ENCODE measurements at places on chromosomes 4 and X. TPM values are rescaled to one million over a fixed set of nuclear protein-coding genes. Genes with fewer than 3 reads are reported as not detected.
A peak's percentile ranks its signal among the peaks of the same experiment; 100 is the strongest.

DNA sequence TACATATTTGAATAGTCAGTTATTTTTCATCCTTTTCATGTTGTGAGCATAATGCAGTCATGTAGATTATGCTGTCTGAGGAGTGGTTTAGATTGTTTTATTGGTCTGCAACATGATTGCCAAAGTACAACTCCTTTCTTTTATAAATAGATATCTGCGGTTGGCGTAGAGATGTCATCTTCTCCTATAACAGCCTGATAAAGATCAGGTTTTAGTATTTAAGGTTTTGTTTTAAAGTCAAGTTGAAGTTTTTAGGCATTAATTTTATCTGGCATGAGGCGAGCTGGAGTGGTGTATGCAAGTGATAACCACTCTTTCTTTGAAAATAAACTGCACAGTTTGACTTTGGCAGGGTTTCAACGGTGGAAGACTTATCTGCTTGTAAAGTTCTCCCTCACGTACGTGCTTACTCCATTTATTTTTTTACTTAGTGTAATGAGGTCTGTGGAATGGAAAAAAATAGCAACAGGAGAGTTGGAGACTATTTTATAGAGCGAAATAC lies 126.3 kb downstream of the FBXO8 start:
- no peaks in the 10 kb centered on the region for H3K4me1 ChIP-seq
- DNase-seq = no peak
- H3K27me3 ChIP-seq = no peaks in the 10 kb centered on the region
- no peak overlapping the region for H3K4me3 ChIP-seq

DNA sequence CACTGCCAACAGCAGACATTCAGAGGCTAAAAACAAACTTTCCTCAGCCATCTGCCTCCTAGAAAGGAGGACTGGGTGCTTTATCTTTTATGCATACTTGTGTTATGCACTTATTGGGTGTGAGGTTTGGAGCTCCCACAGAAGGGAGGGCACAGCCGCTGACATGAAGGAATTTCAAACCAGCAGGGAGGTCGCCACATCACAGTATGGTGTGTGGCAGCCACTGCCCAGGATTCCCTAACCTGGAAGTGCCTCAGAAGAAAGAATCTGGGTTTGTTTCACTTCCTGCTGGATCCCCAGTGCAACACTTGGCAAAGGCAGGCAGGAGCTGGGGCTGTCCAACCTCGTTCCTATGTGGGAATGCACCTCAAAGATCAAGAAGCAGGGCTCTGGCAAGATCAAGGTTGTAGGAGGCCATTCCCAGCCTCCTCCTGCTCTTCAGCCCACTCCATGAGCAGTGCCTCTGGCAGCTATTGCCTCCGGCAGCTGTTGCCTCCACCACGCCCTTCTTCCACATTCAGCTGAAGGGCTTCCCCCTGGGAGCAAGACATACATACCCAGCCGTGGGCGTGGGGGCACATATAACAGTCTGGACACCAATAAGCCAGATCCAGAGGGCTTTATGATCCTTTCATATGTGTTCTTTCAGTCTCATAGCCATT lies 109.0 kb upstream of the MAMLD1 start:
- no peak overlapping the region for H3K4me3 ChIP-seq
- no peak overlapping the region for H3K27ac ChIP-seq

GRCh38 chr4:138239491-138239890 lies 2.7 kb downstream of the SLC7A11 start:
- H3K4me1 ChIP-seq = peaks cover 3% of the 10 kb centered on the region
- H3K36me3 ChIP-seq = no peaks in the 10 kb centered on the region
- H3K4me3 ChIP-seq = no peak overlapping the region

- no peaks in the 10 kb centered on the region for H3K27me3 ChIP-seq
- no peak for DNase-seq
- H3K4me3 ChIP-seq = no peak overlapping the region
- no peaks in the 10 kb centered on the region for H3K36me3 ChIP-seq
Observed at GRCh38 chr4:90537491-90537890, 410.3 kb downstream of the CCSER1 start.

Gene UCHL1
- 780 TPM for total RNA-seq

Gene BMP3
- total RNA-seq = not detected

Gene FTHL17
- total RNA-seq = not detected

DNA sequence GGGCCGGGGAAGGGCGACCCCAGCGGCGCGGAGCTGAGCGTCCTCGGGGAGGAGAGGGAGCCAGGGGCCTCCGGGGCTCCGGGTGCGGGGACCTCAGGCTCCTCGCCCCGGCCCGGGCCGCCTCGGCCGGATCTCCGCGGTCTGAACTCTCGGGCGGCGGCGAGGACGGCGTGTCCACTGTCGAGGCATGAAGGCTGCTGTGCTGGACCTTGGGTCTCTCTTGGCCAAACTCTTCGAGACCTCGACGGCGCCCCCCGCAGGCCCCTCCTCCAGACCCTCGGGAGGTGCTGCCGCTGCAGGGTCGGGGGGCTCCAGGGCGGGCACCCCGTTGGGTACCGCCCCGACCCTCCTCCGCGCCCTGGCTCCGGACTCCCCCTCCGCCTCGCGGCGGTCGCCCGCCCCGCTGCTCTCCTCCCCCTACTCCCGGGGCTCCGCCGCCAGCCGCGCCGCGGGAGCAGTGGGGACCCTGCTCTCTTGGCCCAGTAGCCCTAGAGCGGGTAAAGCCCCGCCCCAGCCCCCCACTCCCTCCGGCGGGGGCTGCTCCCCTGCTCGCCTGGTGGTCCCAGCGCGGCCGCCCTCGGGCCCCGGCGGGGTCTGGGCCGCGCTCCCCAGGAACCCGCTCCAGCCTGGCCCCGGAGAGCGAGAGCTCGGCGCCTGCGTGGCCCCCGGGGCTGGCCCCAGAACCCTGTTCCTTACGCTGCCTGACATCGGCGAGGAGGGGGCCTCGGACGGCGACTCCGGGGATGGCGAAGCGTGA lies 564 bp downstream of the FAM149A start:
- peak; percentile 80 for DNase-seq
- H3K27me3 ChIP-seq = peaks cover 29% of the 10 kb centered on the region
- no peak overlapping the region for H3K27ac ChIP-seq
- peak overlapping the region; percentile 47 for H3K4me3 ChIP-seq
- H3K4me1 ChIP-seq = no peaks in the 10 kb centered on the region
- H3K36me3 ChIP-seq = no peaks in the 10 kb centered on the region

DNA sequence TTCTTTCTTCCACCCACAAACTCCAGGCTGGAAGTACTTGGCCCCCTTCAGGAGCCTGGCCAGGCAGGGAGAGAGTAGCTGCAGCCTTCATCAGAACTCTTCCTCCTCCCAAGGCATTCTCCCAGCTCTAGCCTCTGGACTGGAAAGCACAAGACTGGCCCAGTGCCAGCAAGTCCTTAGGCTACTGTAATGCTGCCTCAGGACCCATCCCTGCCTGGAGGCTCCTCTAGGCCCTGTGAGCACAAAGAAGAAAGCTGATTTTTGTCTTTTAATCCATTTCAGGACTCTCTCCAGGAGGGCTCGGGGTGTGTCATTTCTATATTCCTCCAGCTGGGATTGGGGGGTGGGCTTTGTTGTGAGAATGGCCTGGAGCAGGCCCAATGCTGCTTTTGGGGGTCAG lies 10.8 kb downstream of the AWAT2 start:
- H3K4me1 ChIP-seq = no peaks in the 10 kb centered on the region
- DNase-seq = no peak
- no peak overlapping the region for H3K4me3 ChIP-seq
- H3K27me3 ChIP-seq = no peaks in the 10 kb centered on the region

Gene FSTL5
- total RNA-seq = 0.32 TPM

Gene SORCS2
- total RNA-seq = 1.8 TPM

- peaks cover 24% of the 10 kb centered on the region for H3K36me3 ChIP-seq
- DNase-seq = no peak
- H3K27me3 ChIP-seq = no peaks in the 10 kb centered on the region
- H3K4me1 ChIP-seq = no peaks in the 10 kb centered on the region
Observed at GRCh38 chrX:131728295-131729145, 184.6 kb downstream of the OR13H1 start.

DNA sequence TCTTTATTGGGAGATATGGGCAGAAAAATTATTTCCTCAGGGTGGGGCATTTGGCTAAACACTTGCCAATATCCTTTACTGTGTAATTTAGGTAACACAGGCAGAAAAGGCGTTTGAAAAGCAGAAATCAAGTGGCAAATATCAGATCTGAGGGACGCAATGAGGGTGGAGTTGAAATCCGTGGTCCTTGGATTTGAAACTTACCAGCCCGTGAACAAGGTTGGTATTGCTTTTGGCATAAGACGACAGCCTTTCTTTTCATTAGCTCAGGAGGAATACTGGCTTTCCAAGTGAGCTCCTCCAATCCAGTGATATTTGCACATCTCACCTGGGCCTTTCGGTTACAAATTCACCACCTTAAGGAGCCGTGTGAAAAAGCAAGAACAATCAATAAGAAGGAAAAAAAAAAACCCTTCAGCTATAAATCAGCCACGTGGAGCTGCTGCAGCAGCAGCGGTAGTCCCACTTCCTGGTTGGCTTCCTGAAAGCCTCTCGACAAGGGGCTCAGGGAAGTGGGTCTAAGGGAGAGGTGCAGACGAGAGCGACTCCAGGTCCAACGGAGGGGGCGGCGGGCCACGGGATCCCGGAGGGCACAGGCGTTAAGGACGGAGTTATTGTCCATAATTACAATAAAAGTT lies 734 bp upstream of the GALNT7 start:
- H3K4me3 ChIP-seq = peak overlapping the region; percentile 82
- H3K27me3 ChIP-seq = no peaks in the 10 kb centered on the region
- H3K36me3 ChIP-seq = no peaks in the 10 kb centered on the region
- peaks cover 18% of the 10 kb centered on the region for H3K4me1 ChIP-seq
- peak overlapping the region; percentile 86 for H3K27ac ChIP-seq
- no peak for DNase-seq

DNA sequence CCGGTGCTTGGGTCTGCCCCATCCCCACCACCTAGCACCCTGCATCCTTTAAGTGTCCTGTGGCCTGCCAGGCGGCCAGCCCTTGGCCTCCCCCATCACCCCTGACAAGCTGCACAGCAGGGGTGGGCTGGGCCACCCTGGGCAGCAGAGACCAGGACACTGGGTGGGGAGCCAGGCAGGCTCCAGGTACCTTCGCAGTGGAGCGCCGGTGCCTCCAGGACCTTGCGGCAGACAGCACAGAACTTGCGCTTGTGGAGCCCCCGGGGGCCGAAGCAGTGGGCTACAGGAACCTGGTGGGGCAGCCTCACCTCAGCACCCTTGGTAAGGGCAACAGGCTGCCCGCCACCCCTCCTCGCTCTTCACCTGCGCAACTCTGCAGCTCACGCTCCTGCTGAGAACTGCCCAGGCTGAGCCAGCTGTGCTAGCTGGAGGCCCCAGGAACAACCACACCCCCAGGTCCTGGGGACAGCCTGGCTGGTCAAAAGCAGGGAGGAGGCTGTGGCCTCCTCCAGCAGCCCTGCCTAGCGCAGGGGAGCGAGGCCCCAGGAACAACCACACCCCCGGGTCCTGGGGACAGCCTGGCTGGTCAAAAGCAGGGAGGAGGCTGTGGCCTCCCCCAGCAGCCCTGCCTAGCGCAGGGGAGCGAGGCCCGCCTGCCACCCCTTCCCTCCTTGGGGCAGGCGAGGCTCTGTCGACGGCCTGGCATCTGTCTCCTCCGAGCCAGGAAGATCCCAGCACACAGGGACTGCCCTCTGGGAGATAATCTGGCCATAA lies 4.6 kb downstream of the DGKQ start:
- no peaks in the 10 kb centered on the region for H3K36me3 ChIP-seq
- DNase-seq = no peak
- no peak overlapping the region for H3K27ac ChIP-seq
- peaks cover 42% of the 10 kb centered on the region for H3K27me3 ChIP-seq
- H3K4me3 ChIP-seq = no peak overlapping the region

Gene IDUA
- total RNA-seq = 6.5 TPM

Gene TRMT44
- 20.1 TPM for total RNA-seq

Gene HSFX3
- not detected for total RNA-seq

DNA sequence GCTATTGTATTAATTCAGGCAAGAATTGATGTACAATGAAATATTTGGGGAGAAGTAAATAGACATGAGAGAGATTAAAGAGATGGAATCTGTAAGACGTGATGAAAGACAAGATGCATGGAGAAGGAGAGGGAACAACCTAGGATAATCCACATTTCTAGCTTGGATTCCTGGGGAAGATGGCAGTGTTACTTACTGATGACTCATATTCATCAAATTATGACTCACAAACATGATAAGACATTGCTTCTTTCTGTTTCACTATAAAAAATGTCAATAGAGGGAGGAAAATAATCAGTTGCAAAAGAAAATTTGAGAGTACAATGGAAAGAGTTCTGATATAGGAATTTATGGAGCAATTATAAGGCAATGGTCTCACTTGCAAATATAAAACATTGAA lies 104.1 kb upstream of the BMP3 start:
- no peak overlapping the region for H3K27ac ChIP-seq
- DNase-seq = no peak
- H3K4me1 ChIP-seq = no peaks in the 10 kb centered on the region
- no peaks in the 10 kb centered on the region for H3K27me3 ChIP-seq

- DNase-seq = no peak
- H3K27ac ChIP-seq = no peak overlapping the region
- H3K27me3 ChIP-seq = no peaks in the 10 kb centered on the region
Observed at GRCh38 chrX:68084765-68085164, 348.5 kb downstream of the OPHN1 start.

DNA sequence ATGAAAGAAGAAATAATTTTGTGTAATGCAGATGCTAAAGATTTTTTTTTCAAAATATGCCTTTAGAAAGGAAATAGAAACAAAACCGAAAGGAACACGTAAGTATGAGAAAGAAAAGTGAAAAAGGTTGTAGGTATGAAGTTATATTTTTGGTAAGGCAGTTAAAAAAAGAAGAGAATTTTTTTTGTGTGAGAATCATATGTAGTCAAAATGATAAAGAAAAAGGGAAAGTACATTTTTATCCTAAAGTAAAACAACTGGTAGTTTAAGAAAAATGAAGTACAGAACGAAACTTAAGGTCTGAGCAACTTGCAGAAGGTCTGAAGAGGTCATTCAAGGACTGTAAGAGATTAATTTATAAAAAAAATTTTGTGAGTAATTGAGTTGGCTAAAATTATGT lies 164.0 kb upstream of the TRAM1L1 start:
- no peaks in the 10 kb centered on the region for H3K36me3 ChIP-seq
- H3K4me1 ChIP-seq = no peaks in the 10 kb centered on the region
- no peak overlapping the region for H3K27ac ChIP-seq
- no peaks in the 10 kb centered on the region for H3K27me3 ChIP-seq

Gene GK2
- not detected for total RNA-seq

Gene TMEM31
- not detected for total RNA-seq

- no peak for DNase-seq
- no peak overlapping the region for H3K4me3 ChIP-seq
- H3K27me3 ChIP-seq = no peaks in the 10 kb centered on the region
- no peak overlapping the region for H3K27ac ChIP-seq
Observed at GRCh38 chr4:24729119-24729730, 66.1 kb upstream of the SOD3 start.

- DNase-seq = no peak
- H3K4me3 ChIP-seq = no peak overlapping the region
- H3K27me3 ChIP-seq = no peaks in the 10 kb centered on the region
- H3K27ac ChIP-seq = no peak overlapping the region
Observed at GRCh38 chrX:136259543-136259942, 8.3 kb upstream of the MAP7D3 start.

Gene CFP
- total RNA-seq = 2.4 TPM
